ENCODE measurements at places on chromosomes 7 and 10.

DNA sequence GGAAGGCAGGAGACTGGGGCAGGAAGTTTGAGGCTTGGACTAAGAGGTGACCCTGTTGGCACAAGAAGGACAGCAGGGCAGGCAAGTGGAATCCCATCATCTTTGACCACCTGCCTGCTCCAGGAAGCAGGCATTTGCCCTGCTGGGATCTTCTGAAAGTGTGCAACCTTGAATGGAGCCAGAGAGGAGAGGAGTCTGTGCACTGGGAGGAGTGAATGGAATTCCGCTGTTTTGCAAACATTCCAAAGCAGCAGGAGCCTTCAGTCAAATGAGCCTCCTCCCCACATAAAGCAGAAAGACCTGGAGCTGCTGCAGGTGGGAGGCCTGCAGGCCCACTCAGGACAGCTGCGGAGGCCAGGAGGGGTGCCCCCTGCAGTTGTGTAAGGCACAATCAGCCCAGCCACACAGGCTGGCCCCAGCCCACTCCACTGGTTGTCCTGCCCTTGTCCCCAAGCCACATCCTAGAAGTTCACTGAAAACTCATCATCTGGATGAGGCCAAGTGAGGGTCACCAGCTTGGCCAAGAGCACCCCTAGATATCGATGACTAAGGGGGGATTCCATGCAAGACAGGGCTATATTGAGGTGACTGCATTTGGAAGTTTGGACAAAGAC, 249.5 kb downstream of the RPS24 start:
- DNase-seq = no peak
- H3K27ac ChIP-seq = no peak overlapping the region
- peaks cover 29% of the 10 kb centered on the region for H3K27me3 ChIP-seq
- no peaks in the 10 kb centered on the region for H3K4me1 ChIP-seq

- peaks cover 2% of the 10 kb centered on the region for H3K27me3 ChIP-seq
- no peak overlapping the region for H3K27ac ChIP-seq
- no peak for DNase-seq
- no peaks in the 10 kb centered on the region for H3K4me1 ChIP-seq
Observed at GRCh38 chr10:2978574-2979273, 88.6 kb upstream of the PFKP start.

GRCh38 chr10:1923586-1923985, 186.3 kb upstream of the ADARB2 start:
- no peaks in the 10 kb centered on the region for H3K4me1 ChIP-seq
- H3K27ac ChIP-seq = no peak overlapping the region
- H3K36me3 ChIP-seq = no peaks in the 10 kb centered on the region
- H3K27me3 ChIP-seq = no peaks in the 10 kb centered on the region
- no peak for DNase-seq

DNA sequence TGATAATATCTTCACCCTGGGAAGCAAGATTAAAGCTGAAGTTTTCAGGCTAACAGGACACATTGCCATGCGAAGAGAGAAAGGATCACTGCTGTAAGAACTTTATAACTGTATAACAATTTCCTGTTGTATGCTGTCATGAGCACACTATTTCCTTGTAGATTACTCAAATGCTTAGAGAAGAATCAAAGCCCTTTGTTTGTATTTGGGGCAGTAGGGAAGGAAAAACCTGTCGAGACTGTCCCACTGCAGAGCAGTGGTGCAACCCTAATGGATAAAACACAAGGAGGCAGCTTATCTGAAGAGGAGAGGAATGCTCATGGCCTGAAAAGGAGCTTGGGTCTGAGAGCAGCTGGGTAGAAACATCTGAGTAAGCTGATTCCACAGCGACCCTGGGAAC, 327.7 kb upstream of the NPSR1 start:
- H3K4me3 ChIP-seq = no peak overlapping the region
- no peak overlapping the region for H3K27ac ChIP-seq
- DNase-seq = no peak
- no peaks in the 10 kb centered on the region for H3K27me3 ChIP-seq
- no peaks in the 10 kb centered on the region for H3K36me3 ChIP-seq
- no peaks in the 10 kb centered on the region for H3K4me1 ChIP-seq

DNA sequence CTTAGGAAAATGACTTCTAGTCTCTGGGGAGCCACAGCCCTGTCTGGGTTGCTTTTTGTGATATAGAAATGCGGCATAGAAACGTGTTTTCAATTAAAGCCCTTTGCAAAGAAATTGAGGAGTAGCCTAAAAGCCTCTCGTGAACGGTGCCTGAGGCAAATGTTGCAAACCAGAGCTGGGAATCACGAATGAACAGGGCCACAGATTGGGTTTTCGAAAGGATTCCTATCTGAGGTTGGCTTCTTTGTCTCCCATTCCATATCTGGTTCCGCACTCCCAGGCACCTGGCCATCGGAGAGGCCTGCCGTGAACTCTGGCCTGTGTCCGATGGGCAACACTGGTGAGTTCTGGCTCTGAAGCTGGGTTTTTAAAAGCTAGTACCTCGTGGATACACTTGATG, 221.6 kb downstream of the TCF7L2 start:
- DNase-seq = no peak
- H3K27ac ChIP-seq = no peak overlapping the region
- no peak overlapping the region for H3K4me3 ChIP-seq

GRCh38 chr10:113239566-113240350, 289.7 kb downstream of the TCF7L2 start:
- no peaks in the 10 kb centered on the region for H3K27me3 ChIP-seq
- H3K36me3 ChIP-seq = no peaks in the 10 kb centered on the region
- H3K27ac ChIP-seq = no peak overlapping the region
- H3K4me3 ChIP-seq = no peak overlapping the region

- DNase-seq = no peak
- no peak overlapping the region for H3K4me3 ChIP-seq
- H3K36me3 ChIP-seq = no peaks in the 10 kb centered on the region
- H3K27me3 ChIP-seq = no peaks in the 10 kb centered on the region
- no peak overlapping the region for H3K27ac ChIP-seq
- no peaks in the 10 kb centered on the region for H3K4me1 ChIP-seq
Observed at GRCh38 chr10:89609833-89610346, 35.2 kb downstream of the PANK1 start.

- H3K4me3 ChIP-seq = no peak overlapping the region
- H3K36me3 ChIP-seq = no peaks in the 10 kb centered on the region
- DNase-seq = peak; percentile 33
- H3K4me1 ChIP-seq = no peaks in the 10 kb centered on the region
Observed at GRCh38 chr7:39453743-39454355, 112.4 kb upstream of the YAE1 start.

DNA sequence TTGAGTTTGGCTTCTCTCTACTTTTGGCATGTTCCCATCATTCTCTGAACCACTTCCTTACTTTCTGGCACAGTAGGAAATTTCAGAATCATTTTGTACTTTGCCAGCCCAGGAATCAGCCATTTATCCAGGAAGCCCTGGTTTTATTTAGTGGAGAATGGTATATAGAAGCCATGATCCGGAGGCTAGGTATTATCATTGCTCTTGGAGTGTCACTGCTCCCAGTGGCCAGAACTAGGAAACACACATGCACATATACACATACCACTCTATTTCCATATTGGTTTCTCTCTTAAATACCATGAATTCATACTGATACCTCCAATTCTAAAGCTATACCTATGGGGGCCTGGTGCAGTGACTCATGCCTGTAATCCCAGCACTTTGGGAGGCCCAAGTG, 36.3 kb downstream of the SUFU start:
- H3K27me3 ChIP-seq = no peaks in the 10 kb centered on the region
- no peak overlapping the region for H3K4me3 ChIP-seq
- H3K36me3 ChIP-seq = no peaks in the 10 kb centered on the region
- H3K27ac ChIP-seq = no peak overlapping the region
- DNase-seq = no peak
- no peaks in the 10 kb centered on the region for H3K4me1 ChIP-seq

GRCh38 chr7:121416533-121416932, 20.4 kb upstream of the FAM3C start:
- H3K27me3 ChIP-seq = no peaks in the 10 kb centered on the region
- H3K36me3 ChIP-seq = no peaks in the 10 kb centered on the region
- no peak for DNase-seq
- H3K4me3 ChIP-seq = no peak overlapping the region

- H3K4me1 ChIP-seq = no peaks in the 10 kb centered on the region
- H3K27ac ChIP-seq = no peak overlapping the region
- no peak overlapping the region for H3K4me3 ChIP-seq
- no peaks in the 10 kb centered on the region for H3K36me3 ChIP-seq
- no peaks in the 10 kb centered on the region for H3K27me3 ChIP-seq
Observed at GRCh38 chr10:62618576-62619412, 185.7 kb upstream of the ADO start.

- peak; percentile 50 for DNase-seq
- no peak overlapping the region for H3K4me3 ChIP-seq
- H3K27me3 ChIP-seq = no peaks in the 10 kb centered on the region
- no peaks in the 10 kb centered on the region for H3K36me3 ChIP-seq
- no peak overlapping the region for H3K27ac ChIP-seq
Observed at GRCh38 chr10:17059197-17059688, 70.4 kb downstream of the CUBN start.

DNA sequence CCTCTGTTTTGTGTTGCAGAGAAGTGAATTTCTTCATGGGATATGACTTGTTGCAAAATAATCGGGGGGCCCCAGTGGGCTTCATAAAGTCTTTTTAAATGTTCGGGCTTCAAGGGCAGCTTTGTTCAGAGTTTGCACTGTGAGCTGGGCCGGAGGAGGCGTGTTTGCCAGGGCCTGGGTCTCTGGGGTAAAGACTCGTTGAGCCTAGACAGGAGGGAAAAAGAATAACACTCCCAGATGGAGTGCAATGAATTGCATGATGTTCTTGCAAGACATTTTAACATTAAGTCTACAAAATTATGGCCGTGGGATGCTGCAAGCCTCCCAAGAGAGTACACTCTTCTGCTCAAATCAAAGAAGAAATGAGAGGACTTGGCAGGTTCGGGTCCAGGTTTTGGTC, 23.6 kb downstream of the BMPER start:
- no peak overlapping the region for H3K4me3 ChIP-seq
- peaks cover 29% of the 10 kb centered on the region for H3K27me3 ChIP-seq
- no peaks in the 10 kb centered on the region for H3K4me1 ChIP-seq

GRCh38 chr7:44769776-44770294, 21.2 kb downstream of the ZMIZ2 start:
- no peak overlapping the region for H3K4me3 ChIP-seq
- H3K4me1 ChIP-seq = peaks cover 9% of the 10 kb centered on the region
- 0 out of 2 replicates have a peak, but pooled peaks cover 5% of the 10 kb centered on the region for H3K36me3 ChIP-seq
- peak; percentile 47 for DNase-seq
- H3K27ac ChIP-seq = no peak overlapping the region

GRCh38 chr7:85054306-85054705, 132.6 kb downstream of the SEMA3D start:
- H3K36me3 ChIP-seq = no peaks in the 10 kb centered on the region
- H3K27ac ChIP-seq = no peak overlapping the region
- no peaks in the 10 kb centered on the region for H3K4me1 ChIP-seq
- DNase-seq = no peak
- no peak overlapping the region for H3K4me3 ChIP-seq

GRCh38 chr7:150877536-150877935, 25.2 kb downstream of the AOC1 start:
- peaks cover 41% of the 10 kb centered on the region for H3K27me3 ChIP-seq
- no peaks in the 10 kb centered on the region for H3K4me1 ChIP-seq
- no peak overlapping the region for H3K27ac ChIP-seq

- H3K4me3 ChIP-seq = no peak overlapping the region
- H3K27me3 ChIP-seq = no peaks in the 10 kb centered on the region
- peak overlapping the region; percentile 51 for H3K27ac ChIP-seq
Observed at GRCh38 chr7:17444673-17445072, 146.2 kb downstream of the AHR start.

- no peak overlapping the region for H3K4me3 ChIP-seq
- no peaks in the 10 kb centered on the region for H3K36me3 ChIP-seq
- no peak overlapping the region for H3K27ac ChIP-seq
- H3K27me3 ChIP-seq = no peaks in the 10 kb centered on the region
Observed at GRCh38 chr7:139931190-139931934, 102.3 kb downstream of the TBXAS1 start.

DNA sequence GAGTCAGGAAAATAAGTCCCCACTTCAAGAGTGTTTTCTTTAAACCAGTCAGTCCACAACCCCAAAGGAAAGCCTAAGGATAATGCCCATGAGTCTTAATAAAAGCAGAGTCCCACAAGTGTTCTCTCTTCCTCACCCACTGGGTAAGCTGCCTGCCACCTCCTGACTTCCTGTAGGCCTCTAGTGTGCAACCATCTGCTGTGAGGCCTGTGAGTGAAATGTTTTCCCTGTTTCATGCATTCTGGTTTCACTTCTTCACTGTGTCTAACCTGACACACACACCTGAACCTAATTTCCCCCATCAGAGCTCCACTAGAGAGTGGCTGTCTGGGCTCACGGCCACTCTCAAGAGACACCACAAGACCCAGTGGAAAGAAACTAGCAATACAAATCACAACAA, 38.9 kb upstream of the GDF10 start:
- H3K4me3 ChIP-seq = no peak overlapping the region
- H3K27me3 ChIP-seq = peaks cover 17% of the 10 kb centered on the region
- no peaks in the 10 kb centered on the region for H3K4me1 ChIP-seq
- no peak overlapping the region for H3K27ac ChIP-seq

GRCh38 chr10:75238182-75239095, 2.7 kb upstream of the COMTD1 start:
- no peak overlapping the region for H3K27ac ChIP-seq
- H3K27me3 ChIP-seq = no peaks in the 10 kb centered on the region
- DNase-seq = no peak
- H3K4me3 ChIP-seq = no peak overlapping the region
- H3K4me1 ChIP-seq = peaks cover 33% of the 10 kb centered on the region

- no peak overlapping the region for H3K4me3 ChIP-seq
- H3K27ac ChIP-seq = no peak overlapping the region
- no peaks in the 10 kb centered on the region for H3K4me1 ChIP-seq
- DNase-seq = no peak
Observed at GRCh38 chr7:70098905-70099672, 500.8 kb downstream of the AUTS2 start.

GRCh38 chr10:123678376-123678775, 12.2 kb downstream of the GPR26 start:
- no peaks in the 10 kb centered on the region for H3K36me3 ChIP-seq
- no peak overlapping the region for H3K4me3 ChIP-seq
- H3K4me1 ChIP-seq = no peaks in the 10 kb centered on the region
- no peak for DNase-seq
- no peak overlapping the region for H3K27ac ChIP-seq
- peaks cover 20% of the 10 kb centered on the region for H3K27me3 ChIP-seq

GRCh38 chr7:137032436-137032835, 164.0 kb downstream of the CHRM2 start:
- no peaks in the 10 kb centered on the region for H3K36me3 ChIP-seq
- no peaks in the 10 kb centered on the region for H3K4me1 ChIP-seq
- H3K4me3 ChIP-seq = no peak overlapping the region

GRCh38 chr10:99297033-99297432, 32.1 kb upstream of the CNNM1 start:
- no peaks in the 10 kb centered on the region for H3K27me3 ChIP-seq
- H3K27ac ChIP-seq = no peak overlapping the region
- H3K36me3 ChIP-seq = no peaks in the 10 kb centered on the region
- no peak overlapping the region for H3K4me3 ChIP-seq

GRCh38 chr10:29304264-29304994, 15.6 kb downstream of the LYZL1 start:
- 0 out of 2 replicates have a peak, but pooled peaks cover 4% of the 10 kb centered on the region for H3K4me1 ChIP-seq
- H3K36me3 ChIP-seq = no peaks in the 10 kb centered on the region
- no peak overlapping the region for H3K4me3 ChIP-seq
- no peak overlapping the region for H3K27ac ChIP-seq

GRCh38 chr10:121823993-121824463, 103.8 kb downstream of the ATE1 start:
- DNase-seq = no peak
- H3K27ac ChIP-seq = no peak overlapping the region
- H3K36me3 ChIP-seq = no peaks in the 10 kb centered on the region
- no peak overlapping the region for H3K4me3 ChIP-seq
- no peaks in the 10 kb centered on the region for H3K27me3 ChIP-seq
